ENCODE measurements at places on chromosomes 5 and 9.

- DNase-seq, result no peak
Observed at GRCh38 chr5:97635553-97635952, 452.5 kb upstream of the RIOK2 start.

DNA sequence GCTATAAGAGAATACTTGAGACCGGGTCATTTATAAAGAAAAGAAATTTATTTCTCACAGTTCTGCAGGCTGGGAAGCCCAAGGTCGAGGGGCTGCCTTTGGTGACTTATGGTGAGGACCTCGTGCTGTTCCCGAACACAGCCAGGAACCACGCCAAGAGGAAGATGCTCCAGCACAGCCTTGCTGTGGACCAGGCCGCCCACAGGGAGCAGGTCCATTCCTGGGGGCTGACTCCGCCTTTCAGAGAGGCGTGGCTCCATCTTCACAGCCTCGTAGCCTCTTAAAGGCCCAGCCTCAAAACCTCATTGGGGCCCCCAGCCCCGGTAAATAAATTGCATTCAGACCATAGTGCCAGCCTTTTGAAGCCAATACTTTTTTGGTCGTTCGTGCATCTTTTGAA lies 93.5 kb upstream of the CACNA1B start:
- no peak for DNase-seq

- DNase-seq, result no peak
Observed at GRCh38 chr5:20360263-20360662, 372.3 kb upstream of the CDH18 start.

DNA sequence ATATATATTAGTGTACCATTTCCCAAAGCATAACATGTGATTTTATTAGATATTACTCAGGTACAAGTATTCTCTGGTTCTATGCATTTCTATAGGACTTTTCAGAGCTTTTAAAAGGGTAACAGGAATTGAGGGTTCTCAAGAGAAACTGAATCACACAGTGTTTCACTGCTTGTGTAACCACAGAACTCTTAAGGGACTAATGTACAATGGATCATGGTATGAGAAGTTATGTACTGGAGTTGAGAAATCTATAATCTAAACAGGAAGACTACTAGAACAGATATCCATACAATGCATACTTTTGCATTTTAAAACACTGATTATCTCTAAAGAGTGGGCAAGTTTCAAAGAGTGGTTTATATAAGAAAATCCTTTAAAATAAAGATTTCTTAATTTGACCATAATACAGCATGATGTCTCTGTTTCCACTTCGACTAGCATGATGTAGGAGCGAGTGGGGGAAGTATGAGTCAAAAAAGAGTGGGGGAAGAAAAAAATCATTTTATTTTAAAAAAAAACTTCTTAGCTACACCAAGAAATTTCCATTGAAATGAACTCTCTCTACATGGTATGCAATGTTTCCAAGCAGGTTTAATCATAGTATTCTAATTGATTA lies 183.5 kb downstream of the RFX3 start:
- no peak for DNase-seq

GRCh38 chr9:107935931-107936330 lies 446.4 kb upstream of the KLF4 start:
- DNase-seq, result no peak

DNA sequence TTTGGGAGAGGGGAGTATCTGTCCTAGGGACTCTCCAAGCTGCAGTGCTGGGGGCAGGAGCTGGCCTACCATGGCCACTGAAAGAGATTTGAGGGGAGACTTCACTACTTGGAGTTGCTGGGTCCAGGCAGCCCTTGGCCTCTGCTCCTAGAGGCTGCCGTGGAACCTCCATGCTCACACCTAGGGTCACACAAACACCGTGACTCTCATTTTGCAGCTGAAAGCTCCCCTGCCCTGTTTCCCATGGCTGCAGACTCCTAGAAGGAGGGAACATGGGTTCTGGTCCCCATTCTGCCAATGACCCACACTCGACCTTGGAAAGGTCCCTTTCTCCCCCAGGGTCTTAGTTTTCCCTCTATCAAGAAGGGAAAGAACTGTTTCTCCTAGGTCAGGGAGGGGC lies 147.1 kb upstream of the PPP1R26 start:
- DNase-seq, result no peak

- DNase-seq, result no peak
Observed at GRCh38 chr5:121152411-121152810, 688.3 kb downstream of the PRR16 start.

DNA sequence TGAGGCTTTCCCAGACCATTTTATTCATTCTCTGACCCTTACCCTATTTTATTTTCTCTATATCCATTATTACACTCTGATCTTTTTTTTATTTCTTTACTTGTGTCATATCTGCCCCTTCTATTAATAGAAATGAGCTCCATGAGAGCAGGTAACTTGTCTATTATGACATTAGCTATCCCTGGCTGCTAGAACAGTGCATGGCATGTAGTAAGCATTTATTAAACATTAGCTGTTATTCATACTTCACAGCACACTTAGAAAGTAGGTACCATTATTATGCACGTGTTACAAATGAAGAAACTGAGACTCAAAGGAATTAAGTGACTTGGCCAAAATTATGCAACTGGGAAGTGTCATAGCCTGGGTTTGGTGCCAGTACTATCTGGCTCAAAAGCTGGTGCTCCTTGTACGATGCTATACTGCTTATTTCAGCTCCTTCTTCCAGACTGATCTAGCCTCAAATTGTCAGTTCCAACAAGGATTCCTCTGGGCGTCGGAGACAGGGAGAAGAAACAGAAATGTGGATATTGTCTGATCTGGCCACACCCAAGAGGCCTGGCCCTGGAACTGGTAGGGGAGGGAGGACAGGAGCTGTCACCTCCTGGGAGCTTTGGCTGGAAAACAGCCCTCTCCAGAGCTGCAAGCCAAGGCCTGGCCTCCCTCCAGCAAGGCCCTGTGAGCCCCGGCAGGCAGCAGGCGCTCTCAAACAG lies 10.8 kb upstream of the NIPAL4 start:
- no peak for DNase-seq

DNA sequence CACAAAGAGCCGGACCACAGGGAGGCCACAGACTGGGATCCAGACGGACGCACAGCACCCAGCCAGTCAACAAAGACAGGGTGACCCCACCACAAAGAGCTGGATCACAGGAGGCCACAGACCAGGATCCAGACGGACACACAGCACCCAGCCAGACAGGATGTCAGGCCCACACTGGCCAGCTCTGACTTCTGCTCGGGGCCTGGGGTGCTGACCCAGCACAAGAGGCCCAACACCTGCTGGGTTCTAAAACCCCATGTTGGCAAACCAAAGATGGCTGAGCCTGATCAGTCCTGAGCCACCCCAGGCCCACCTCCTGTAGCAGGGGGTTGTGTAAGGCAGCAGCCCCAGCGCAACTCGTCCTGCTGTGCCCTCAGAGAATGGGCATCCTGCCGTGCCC lies 5.2 kb upstream of the DPH7 start:
- DNase-seq, result no peak

- DNase-seq, result no peak
Observed at GRCh38 chr5:143721925-143722324, 90.0 kb upstream of the HMHB1 start.

DNA sequence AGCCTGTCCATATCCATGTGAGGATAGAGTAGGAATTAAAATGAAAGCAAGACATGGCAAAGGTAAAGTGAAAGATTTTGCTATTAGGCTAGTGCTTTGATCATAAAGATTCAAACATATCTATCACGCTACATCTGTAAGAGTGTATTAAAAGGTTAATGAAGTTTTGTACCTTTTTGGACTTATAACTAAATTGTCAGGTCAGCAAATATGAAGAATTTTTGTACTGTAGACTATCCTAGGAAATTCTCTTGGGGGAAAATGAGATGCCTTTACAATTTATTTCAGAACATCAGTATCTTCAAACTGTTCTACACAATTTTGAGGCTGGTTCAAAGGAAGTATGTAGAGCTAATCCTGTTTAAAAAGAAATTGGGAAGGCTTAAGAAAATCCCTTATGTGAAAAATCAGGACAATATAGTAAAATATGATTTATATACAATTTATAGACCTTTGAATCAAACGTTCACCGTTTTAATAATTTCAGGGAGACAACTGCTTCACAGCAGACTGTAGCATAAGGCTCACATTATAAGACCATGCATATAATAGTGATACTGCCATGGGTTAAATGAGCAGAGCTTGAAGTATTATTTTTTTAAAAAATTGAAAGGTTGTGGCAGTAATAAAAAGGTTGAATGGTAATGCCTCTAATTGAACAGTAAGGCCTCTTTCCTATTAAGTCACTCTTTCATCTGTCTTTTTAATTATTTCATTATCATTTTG lies 639.5 kb upstream of the ARRDC3 start:
- no peak for DNase-seq

GRCh38 chr5:114726131-114726530 lies 364.3 kb downstream of the KCNN2 start:
- no peak for DNase-seq

DNA sequence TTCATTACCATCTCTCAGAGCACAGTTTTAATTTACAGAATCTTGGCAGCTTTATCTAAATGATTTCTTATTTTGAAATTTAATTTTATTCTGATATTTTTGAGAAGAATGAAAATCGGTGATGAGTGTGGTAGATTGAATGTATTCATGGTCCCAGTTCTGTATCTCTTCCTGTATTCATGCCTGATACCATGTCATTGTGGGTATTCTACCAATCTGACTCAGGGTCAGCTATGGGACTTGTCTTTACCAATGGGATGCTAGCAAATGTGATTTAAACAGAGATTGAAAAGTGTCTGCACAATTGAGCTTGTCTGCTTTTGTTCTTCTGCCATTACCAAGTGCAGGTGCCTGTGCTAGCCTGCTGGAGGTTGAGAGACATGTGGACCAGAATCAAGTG lies 17.8 kb upstream of the ZNF618 start:
- no peak for DNase-seq

DNA sequence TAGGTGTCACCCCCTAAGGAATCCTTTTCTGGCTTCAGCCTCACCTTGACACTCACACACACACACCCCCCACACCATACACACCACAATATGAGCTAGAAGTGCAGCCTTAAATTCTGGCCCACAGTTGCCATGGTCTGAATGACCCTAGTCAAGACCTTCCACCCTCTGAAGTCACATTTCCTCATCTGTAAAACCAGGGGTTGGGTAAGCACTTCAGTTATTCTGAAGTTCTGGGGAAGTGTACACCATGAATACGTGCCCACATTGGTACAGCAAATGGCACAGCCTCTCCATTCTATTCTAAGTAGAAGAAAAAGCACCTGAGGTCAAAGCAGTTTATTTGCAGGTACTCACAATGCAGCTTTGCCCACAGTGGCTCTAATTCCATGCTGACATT lies 372.8 kb upstream of the KLF4 start:
- DNase-seq, result no peak

DNA sequence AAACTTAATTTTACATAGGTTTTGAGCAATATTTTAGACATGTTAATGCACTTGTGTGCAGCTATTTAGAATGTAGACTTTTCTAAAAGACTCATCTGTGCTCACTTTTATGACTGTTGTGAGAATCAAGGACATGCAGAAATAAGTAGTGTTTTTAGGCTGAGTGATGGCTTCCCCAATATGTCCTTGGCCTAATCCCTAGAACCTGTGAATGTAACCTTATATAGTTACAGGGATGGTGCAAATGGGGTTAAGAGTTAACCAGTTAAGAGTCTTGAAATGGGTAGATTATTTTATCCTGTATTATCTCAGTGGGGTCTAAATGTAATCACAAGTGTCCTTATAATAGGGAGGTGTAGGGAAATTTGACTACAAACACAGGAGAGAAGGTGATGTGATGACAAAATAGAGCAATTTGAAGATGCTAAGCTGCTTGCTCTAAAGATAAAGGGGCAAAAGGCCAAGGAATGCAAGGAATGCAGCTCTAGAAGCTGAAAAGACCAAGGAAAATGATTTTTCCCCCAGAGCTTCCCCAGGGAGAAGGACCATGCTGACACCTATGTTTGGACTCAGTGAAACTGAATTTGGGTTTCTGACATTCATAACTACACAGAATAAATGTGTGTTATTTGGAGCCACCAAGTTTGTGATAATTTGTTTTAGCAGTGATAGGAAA lies 298.0 kb upstream of the PAPPA start:
- DNase-seq, result no peak

DNA sequence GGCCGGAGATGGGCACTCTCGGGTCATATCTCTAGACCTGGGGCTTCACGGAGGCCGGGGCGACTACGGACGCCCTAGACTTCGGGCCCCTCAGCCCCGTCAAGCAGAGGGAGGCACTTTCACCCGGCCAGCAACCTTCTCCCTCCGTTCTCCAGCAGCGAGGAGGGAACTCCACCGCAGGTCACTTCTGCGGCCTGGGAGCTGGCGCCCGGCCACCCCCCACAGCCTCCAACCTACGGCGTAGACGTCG lies 201 bp downstream of the DOLK start:
- no peak for DNase-seq

DNA sequence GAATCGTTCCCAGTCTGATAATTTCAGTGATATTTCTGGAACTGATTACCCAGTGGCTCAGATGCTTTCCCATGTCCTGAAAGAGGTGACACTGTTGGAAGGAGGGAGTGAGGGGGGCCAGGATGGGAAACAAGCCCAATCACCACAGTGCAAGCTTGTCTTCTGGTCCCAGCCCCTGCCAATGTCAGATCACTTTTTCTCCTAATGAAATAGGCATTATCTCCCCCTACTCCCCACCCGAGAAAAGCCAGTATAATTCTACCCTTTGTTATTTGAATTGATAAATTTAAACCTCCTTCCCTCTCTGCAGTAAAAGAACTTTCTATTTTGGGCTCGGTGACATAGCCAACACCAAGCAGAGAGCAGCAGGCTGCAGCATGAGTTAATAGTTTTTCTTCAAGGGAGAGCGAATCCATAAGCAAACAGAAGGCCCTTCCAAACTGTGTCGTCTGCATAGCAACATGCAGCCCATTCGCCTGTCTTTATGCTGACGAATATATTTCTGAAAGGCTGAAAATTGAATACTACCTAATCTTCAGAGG lies 14.6 kb upstream of the PPP2CA start:
- DNase-seq, result no peak

- no peak for DNase-seq
Observed at GRCh38 chr5:113776832-113777525, 263.5 kb downstream of the YTHDC2 start.

DNA sequence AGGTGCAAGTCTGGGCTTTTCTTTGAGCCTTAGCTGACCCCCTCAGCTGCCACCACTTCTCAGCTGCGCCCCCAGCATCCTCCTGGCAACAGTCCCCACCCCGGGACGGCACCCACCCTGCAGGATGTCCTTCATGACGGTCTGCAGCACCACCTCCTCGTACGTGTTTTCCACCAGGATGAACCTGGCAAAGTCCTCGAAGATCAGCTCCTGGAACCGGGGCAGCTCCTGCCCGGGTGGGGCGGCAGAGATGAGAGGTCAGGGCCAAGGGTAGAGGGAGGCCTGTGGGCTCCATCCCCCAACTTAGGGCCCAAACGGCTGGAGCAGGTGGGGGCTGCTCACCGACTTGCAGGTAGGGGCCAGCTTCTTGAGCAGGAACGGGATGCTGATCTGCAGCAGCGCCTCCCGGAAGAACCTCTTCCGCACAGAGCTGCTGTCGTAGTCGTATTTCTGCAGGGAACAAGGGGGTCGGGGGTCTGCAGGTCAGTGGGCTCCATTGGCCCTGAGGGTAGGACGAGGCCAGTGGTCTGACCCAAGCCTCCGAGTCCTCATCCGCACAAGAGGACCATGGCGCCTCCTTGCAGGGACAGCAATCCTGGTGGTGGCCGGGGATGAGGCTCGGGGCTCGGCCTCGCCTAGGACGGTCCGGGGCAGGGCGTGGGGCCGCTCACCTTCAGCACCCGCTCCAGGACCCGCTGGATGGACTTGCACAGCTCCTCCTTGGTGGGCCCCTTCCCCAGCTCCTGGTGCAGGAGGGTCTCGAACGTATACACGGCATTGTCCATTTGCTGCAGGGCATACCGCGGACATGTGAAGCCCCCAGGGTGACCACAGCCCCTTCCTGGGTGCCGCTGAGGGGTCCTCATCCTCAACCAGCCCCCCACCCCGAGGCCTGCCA lies 56.7 kb downstream of the LRSAM1 start:
- no peak for DNase-seq
